Fibroblast of skin of scalp (primary cell): ENCODE measurements at places on chromosomes 13 and 19.

- no peak for DNase-seq
Measured at GRCh38 chr13:86846501-86846900, 824.7 kb upstream of the SLITRK5 start.

GRCh38 chr13:35526577-35526976, 50.1 kb upstream of the MAB21L1 start:
- DNase-seq, result no peak

GRCh38 chr13:71591374-71591773, 275.6 kb downstream of the DACH1 start:
- DNase-seq, result no peak

- peak; percentile 14 for DNase-seq
Measured at GRCh38 chr13:42615691-42616090, 41.7 kb downstream of the TNFSF11 start.

DNA sequence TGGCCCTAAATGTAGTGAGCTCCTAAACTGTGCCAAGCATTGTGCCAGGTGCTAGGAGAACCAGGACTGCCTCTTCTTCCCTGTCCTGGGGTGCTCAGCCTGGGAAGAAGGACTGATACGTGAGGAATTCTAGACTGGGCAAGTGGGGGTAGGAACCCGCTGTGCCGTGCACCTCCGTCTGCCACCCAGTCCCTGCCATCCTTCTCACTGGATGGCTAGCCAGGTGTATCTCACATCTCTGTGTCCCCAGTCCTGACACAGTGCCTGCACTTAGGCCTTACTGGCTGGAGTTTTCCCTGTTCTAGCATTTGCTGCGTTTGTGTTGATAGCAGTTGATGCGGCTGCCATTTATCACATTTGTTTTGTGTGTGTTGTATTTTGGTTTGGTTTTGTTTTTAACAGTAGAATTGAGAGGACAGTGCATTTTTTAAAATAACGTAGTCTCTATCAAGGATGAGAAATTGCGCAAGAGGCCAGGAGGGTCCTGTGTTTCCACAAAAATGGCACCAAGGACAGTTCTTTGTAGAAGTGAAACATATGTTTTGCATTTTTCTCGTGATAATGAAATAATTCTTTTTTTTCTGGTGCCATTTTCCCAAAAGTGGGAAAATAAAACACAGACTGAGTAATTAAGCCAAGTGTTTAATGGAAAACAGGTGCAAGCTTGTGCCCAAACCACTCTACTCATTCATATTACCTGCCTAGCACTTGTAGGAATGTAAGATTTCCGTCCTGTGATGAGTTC, 4.7 kb upstream of the GPR183 start:
- DNase-seq, result no peak

- DNase-seq, result no peak
Measured at GRCh38 chr19:48540110-48540509, 11.9 kb upstream of the SULT2B1 start.

DNA sequence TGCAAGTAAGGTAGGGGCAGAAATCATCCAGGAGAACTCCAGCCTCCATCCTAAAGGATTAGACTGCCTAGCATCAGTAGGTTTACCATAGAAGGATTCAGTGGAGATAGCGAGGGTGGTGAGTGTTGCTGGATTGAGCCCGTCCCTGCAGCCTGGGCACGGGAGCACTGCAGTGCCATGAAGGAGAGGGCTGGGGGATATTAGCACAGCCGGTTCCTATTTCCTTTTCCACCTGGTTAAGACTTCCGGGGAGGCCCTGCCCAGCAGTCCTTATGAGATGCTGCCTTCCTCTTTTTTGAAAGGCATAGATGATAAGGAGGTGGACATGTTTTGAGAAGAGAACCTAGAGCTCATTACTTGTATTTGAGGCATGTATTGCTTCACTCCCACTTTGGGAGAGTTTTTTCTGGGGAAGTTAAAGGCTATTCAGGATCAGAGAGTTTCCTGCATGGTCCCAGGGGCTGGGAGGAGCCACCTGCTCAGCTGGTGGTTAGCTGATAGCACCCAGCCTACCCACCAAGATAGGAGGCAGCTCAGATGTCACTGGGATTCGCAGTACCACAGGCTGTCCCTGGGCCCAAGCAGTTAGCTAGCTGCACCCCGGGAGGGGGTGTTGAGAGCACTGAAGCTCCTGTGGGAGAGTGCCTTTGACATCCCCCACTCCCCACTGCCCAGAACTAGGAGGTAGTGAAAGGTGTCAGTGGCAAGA, 17.2 kb downstream of the ACTN4 start:
- DNase-seq, result no peak

GRCh38 chr19:38975861-38976271, 324 bp upstream of the FBXO17 start:
- DNase-seq, result no peak

DNA sequence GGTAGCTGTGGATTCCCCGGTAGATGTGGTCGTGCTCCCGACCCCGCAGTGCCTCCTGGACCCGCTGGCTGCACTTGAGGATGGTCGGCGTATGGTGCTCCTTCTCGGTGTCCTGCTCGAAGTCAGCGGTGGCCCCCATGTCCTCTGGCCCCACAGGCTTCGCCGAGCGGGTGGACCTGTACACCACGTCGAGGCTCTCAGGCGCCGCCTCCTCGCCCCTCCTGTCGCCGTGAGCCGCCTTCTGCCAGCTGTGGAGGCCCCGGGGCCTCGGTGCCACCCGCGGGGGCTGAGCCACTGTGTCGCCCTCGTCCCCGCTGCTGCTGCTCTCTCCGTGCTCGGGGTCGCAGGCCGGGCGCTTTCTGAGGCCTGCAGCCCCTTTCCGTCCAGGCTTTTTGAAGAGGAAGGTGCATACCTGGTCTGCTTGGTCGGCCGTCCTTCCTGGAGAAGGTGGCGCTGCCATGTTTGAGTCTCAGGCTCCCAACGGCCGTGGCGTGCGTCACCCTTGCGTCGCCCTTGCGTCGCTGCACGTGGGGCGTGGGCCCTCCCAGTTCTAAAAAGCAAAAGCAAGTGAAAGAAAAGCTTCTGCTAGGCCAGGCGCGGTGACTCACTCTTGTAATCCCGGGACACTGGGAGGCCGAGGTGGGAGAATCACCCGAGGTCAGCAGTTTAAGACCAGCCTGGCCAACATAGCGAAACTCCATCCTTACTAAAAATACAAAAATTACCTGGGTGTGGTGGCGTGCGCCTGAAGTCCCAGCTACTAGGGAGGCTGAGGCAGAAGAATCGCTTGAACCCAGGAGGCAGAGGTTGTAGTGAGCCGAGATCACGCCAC, at the start of gene RNF113B:
Gene RNF113B (minus strand): TSS at position 493 of the 832 bp plus-strand sequence. CDS start 33 bp downstream, at position 460.
- no peak for DNase-seq

GRCh38 chr13:106352850-106353249, 182.6 kb downstream of the EFNB2 start:
- DNase-seq, result peak; percentile 63

- no peak for DNase-seq
Measured at GRCh38 chr13:40210865-40211585, 455.4 kb downstream of the FOXO1 start.

DNA sequence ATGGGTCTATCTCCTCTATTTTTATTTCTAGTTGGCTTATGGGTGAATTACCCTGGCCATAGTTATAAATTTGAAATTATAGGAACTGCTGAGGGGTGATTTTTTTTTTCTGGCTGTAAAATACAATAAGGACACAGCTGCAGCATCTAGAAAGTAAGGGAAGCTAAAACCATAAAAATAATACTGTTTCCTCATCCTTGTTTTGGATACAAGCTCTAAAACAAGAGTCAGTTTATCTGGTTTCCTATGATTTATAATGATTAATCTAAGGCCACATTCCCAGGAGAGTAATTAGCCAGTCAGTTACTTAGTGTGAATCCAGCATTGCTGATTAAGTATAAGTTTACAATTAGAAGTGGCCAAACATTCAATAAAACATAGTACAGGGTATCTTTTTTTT, 219.1 kb upstream of the NBEA start:
- no peak for DNase-seq

DNA sequence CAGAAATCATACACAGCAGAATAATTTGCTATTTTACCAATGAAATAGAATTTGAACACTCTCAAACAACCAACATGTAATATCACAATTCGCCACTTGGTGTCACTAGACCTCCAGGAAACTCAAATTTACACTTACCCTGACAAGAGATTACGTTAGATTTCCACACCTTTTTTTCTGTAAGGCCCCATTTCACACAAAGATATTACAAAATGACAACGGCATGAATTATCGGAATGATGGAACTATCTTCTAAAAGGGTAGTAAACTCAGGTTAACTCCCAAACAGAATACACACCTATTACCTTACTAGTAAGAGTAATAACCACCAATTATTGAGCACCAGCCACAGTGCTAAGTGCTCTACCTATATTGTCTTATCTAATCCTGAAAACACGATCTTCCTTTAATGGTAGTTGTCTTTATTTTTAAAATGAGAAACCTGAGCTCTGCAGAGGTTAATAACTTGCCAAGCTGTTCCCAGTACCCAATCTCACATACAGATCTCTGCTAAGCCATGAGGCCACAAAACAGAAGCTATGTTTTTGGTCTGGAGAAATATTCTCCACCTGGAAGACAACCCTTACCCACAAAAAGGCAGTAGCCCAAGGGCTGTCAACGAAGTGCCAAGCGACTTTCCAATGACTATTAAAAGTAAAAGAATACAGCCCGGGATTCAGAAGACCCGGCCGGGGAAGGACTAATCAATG, 152.4 kb downstream of the DCLK1 start:
- peak; percentile 74 for DNase-seq

DNA sequence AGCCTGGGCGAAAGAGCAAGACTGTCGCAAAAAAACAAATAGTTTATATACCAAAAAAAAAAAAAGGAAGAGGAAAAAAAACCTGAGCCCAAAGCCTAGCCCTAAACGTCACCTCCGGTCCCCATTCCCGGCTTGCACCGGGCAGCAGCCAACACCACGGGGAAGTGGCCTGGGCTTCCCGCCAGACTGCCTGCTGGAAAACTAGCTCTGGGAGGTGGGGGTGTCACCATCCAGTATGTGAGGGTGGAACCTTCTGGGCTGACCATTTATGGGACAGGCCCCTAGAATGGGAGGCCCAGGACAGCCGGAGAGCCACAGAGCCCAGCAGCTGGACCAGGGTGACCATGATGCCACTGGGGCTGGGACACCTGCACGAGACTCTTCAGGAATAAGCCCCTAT, 37.3 kb downstream of the IL12RB1 start:
- no peak for DNase-seq

- DNase-seq, result no peak
Measured at GRCh38 chr13:27372896-27373295, 51.5 kb upstream of the GTF3A start.

- DNase-seq, result no peak
Measured at GRCh38 chr13:111911754-111912452, 155.0 kb upstream of the SOX1 start.

GRCh38 chr19:46806656-46807055, 18.3 kb upstream of the SLC1A5 start:
- DNase-seq, result no peak

GRCh38 chr13:30898678-30899241, 7.3 kb upstream of the MEDAG start:
- peak; percentile 90 for DNase-seq

DNA sequence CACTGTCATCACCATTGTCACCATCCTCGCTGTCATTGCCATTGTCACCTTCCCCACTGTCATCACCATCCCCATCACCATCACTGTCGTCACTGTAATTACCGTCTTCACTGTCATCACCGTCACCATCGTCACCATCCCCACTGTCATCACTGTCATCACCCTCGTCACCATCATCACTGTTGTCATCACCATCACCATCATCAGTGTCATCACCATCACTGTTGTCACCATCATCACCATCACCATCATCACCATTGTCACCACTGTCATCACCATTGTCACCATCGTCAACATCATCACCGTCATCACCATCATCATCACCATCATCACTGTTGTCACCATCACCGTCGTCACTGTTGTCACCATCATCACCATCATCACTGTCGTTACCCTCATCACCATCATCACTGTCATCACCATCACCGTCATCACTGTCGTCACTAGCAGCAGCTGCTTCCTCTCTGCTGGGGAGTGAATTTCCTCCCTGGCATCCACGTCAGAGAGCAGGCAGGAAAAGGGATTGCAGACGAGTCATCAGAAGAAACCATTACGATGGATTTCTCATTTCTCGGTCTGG, 27.3 kb downstream of the TMEM255B start:
- no peak for DNase-seq

DNA sequence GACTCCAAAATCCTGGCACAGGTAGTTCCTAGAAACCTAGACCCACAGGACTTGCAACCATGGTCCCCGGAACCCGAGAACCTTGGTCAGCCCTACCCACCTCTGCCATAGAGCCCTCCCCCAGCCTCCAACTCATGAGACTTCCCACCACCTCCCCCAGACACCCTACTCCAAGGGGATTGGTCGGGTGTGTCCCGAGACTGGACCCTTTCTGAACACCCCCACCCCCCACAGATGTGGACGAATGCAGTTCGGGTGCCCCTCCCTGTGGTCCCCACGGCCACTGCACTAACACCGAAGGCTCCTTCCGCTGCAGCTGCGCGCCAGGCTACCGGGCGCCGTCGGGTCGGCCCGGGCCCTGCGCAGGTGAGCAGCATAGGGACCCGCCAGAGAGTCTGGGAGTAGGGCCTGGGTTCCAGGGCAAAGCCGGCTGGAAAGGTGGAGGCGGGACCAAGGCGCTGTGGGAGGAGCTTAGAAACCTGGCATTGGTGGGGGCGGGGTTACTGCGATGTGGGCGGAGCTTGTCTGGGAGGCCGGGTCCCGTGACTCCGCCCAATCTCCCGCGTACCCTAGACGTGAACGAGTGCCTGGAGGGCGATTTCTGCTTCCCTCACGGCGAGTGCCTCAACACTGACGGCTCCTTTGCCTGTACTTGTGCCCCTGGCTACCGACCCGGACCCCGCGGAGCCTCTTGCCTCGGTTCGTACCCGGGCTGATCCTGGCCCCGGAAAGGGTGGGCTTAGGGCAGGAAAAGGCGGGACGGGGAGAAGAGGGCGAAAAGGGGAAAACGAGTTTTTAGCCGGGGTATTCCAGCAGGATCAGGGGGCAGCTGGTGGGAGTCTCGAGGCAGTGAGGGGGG, 11.9 kb downstream of the LTBP4 start:
- DNase-seq, result peak; percentile 35

DNA sequence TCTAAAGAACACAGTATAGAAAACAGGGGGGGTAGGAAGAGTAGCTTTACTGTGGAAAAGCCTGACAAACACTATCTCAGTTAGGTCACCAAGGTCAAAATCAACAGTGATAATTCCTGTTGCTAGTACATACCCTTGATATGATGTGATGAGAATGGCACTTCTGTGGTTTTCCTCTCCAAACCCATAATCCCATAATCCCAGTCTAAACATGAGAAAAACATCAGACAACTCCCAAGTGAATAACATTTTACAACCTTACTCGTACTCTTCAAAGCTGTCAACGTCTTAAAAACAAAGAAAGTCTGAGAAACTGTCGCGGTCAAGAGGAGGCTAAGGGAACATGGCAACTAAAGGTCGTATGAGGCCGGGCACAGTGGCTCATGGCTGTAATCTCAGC, 137.6 kb downstream of the FOXO1 start:
- DNase-seq, result peak; percentile 22

- DNase-seq, result no peak
Measured at GRCh38 chr13:26708007-26708297, 52.6 kb downstream of the GPR12 start.

- DNase-seq, result peak; percentile 30
Measured at GRCh38 chr19:40225440-40226305, 816 bp downstream of the CCNP start.
